ENCODE measurements at places on chromosomes 2 and 18. TPM values are rescaled to one million over a fixed set of nuclear protein-coding genes. Genes with fewer than 3 reads are reported as not detected.

The HRH4 gene
- 0.31 TPM for total RNA-seq

GRCh38 chr2:70002241-70002899 is 40.9 kb upstream of the ASPRV1 start:
- peaks cover 7% of the 10 kb centered on the region for H3K4me1 ChIP-seq
- no peak for DNase-seq
- H3K27me3 ChIP-seq, result no peaks in the 10 kb centered on the region

DNA sequence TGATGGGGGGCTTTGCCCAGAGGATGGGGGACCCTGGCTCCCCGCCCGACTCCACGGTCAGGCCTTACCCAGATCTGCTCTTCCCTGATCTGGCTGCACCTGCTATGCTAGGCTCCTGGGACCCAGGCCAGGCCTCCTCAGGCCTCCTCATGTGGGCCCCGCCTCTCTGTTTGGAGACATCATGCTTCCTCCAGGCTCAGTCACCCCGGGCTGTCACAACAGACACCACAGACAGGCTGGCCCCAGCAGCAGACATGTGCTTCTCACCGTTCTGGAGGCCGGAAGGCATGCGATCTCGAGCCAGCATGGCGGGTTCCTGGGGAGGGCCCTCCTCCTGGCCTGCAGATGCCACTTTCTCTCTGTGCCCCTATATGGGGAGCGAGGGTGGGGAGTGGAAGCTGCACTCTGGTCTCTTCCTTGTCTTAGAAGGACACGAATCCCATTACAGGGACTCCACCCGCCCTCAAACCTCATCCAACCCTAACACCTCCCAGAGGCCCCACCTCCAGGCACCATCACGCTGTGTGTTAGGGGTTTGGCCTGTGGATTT is 10.8 kb upstream of the NEU4 start:
- H3K36me3 ChIP-seq, result no peaks in the 10 kb centered on the region
- H3K27ac ChIP-seq, result no peak overlapping the region
- H3K27me3 ChIP-seq, result no peaks in the 10 kb centered on the region
- H3K4me3 ChIP-seq, result no peak overlapping the region

GRCh38 chr2:187586011-187586641 is 31.9 kb upstream of the TFPI start:
- no peak for DNase-seq
- H3K4me1 ChIP-seq, result no peaks in the 10 kb centered on the region

The KCNIP3 gene
- 1.0 TPM for total RNA-seq

- no peak overlapping the region for H3K4me3 ChIP-seq
- no peak overlapping the region for H3K27ac ChIP-seq
- no peaks in the 10 kb centered on the region for H3K4me1 ChIP-seq
- H3K27me3 ChIP-seq, result no peaks in the 10 kb centered on the region
Measured at GRCh38 chr2:201621293-201621999, 21.9 kb downstream of the TMEM237 start.

- H3K4me1 ChIP-seq, result no peaks in the 10 kb centered on the region
- no peak overlapping the region for H3K4me3 ChIP-seq
- no peak for DNase-seq
- H3K27ac ChIP-seq, result no peak overlapping the region
Measured at GRCh38 chr2:11411244-11411643, 54.7 kb downstream of the E2F6 start.

The NDC80 gene
- 53.6 TPM for total RNA-seq
